Spinal cord (tissue), 10 donors: ENCODE measurements at places on chromosomes 2 and 18. TPM values are rescaled to one million over a fixed set of nuclear protein-coding genes. Genes with fewer than 3 reads are reported as not detected.

The TPGS2 gene
- total RNA-seq: 104 TPM

The SLC9A4 gene
- 0.06 TPM for total RNA-seq

- H3K4me1 ChIP-seq: no peaks in the 10 kb centered on the region
- DNase-seq: no peak
- H3K27ac ChIP-seq: no peak overlapping the region
These were observed 578.7 kb upstream of the NETO1 start for GRCh38 chr18:73446502-73446901.

The AOX1 gene
- total RNA-seq: 35.6 TPM

- no peaks in the 10 kb centered on the region for H3K4me1 ChIP-seq
- no peak overlapping the region for H3K27ac ChIP-seq
These were observed 733.7 kb upstream of the POU3F3 start for GRCh38 chr2:104120171-104120570.

The ZNF385B gene
- total RNA-seq: 4.4 TPM

DNA sequence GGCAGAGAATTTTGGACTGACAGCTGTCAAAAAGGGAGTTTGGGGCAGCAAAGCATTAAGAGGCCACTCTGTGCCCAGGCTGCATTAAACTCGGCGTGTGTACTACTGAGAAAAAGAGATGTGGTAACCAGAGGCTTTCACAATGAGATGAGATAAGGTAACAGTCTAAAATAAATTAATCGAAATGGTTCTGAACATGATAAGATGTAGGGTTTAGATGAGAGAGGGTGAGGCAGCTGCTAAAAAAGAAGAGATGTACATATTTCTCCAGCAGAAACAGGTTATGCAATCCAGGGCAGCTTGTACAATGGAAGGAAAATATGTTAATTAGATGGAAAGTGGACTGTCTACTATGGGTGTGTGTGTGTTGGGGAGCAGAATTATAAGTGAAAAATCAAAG lies 39.2 kb upstream of the ACTR3 start:
- no peaks in the 10 kb centered on the region for H3K4me1 ChIP-seq
- no peaks in the 10 kb centered on the region for H3K27me3 ChIP-seq
- no peak overlapping the region for H3K4me3 ChIP-seq
- H3K36me3 ChIP-seq: no peaks in the 10 kb centered on the region
- H3K27ac ChIP-seq: no peak overlapping the region
- DNase-seq: no peak

- H3K27ac ChIP-seq: no peak overlapping the region
- peak; percentile 56 for DNase-seq
- no peaks in the 10 kb centered on the region for H3K4me1 ChIP-seq
- H3K36me3 ChIP-seq: no peaks in the 10 kb centered on the region
- no peak overlapping the region for H3K4me3 ChIP-seq
These were observed 28.7 kb upstream of the RPRD1A start for GRCh38 chr18:36095936-36096519.

The RSAD2 gene
- 13.9 TPM for total RNA-seq

GRCh38 chr2:15954761-15955160 lies 14.4 kb downstream of the MYCN start:
- H3K27ac ChIP-seq: no peak overlapping the region
- DNase-seq: no peak
- H3K36me3 ChIP-seq: no peaks in the 10 kb centered on the region
- H3K4me1 ChIP-seq: no peaks in the 10 kb centered on the region

The SETBP1 gene
- total RNA-seq: 39.8 TPM

The ZBTB7C gene
- 7.6 TPM for total RNA-seq

DNA sequence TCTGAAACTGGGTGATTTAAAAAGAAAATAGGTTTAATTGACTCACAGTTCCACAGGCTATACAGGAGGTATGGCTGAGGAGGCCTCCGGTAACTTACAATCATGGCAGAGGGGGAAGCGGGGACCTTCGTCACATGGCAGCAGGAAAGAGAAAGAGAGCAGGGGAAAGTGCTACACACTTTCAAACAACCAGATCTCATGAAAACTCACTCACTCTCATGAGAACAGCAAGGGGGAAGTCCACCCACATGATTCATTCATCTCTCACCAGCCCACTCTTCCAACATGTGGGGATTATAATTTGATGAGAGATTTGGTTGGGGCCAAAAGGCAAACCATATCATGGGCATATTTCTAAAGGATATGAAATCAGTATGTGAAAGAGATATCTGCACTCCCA lies 12.0 kb upstream of the ARHGAP15 start:
- no peaks in the 10 kb centered on the region for H3K27me3 ChIP-seq
- no peak for DNase-seq
- H3K27ac ChIP-seq: no peak overlapping the region
- H3K4me3 ChIP-seq: no peak overlapping the region
- no peaks in the 10 kb centered on the region for H3K4me1 ChIP-seq
- no peaks in the 10 kb centered on the region for H3K36me3 ChIP-seq

- no peaks in the 10 kb centered on the region for H3K27me3 ChIP-seq
- no peaks in the 10 kb centered on the region for H3K36me3 ChIP-seq
- DNase-seq: no peak
- H3K4me3 ChIP-seq: peak overlapping the region; percentile 82
- H3K4me1 ChIP-seq: no peaks in the 10 kb centered on the region
These were observed 2.5 kb downstream of the ASXL3 start for GRCh38 chr18:33580546-33580945.

DNA sequence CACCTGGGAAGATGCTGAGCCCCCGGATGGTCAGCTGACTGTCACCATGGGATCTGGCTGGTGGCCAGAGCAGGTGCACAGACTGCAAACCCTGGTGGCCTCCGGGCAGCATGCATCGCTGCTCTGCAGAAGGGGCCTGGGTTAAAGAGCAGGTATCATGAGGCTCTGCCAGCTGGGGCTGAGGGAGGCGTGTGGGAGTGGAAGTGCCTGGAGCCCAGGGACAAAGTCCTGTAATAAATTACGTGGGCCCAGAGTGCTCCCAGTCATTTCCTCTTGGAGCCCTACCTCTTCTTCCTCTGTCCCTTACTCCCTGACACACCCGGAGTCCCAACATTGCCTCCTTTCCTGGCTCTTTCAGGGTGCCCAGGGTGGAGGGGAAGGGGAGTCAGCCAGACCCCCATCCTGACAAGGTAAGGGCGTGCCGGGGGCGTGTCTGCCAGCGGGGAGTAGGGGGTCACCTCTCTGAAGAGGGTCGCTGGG lies at the start of gene MYO7B:
MYO7B (plus strand) TSS at position 262 of the 480 bp plus-strand sequence. CDS start 24,040 bp downstream, outside the sequence.
- H3K36me3 ChIP-seq: no peaks in the 10 kb centered on the region
- DNase-seq: no peak
- peaks cover 4% of the 10 kb centered on the region for H3K27me3 ChIP-seq
- no peak within 1 kb of the TSS for H3K4me3 ChIP-seq
- H3K4me1 ChIP-seq: no peaks in the 10 kb centered on the region

DNA sequence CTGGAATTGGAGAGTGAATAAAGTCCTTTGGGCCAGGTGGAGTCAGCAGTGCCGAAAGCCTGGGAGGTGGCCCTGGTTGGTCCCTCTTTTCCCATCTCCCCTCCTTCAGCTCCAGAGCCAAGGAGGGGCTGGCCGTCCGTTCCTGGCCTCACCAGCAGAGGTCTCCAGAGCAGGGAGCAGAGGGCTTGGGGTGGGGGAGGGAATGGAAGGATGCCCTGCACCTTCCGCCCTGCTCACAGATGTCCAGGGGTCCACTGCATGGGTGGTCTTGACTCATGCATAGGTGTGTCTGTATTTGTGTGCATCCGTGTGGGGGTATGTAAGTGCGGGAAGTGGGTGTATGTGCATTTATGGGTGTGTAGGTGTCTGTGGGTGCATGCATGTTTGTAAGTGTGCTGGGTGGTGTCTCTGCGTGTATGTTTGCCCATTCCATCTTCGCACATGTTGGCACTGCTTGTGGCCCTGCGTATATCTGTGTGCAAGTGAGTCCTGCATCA lies 201.8 kb downstream of the ZFP36L2 start:
- peak overlapping the region; percentile 29 for H3K27ac ChIP-seq
- peaks cover 51% of the 10 kb centered on the region for H3K4me1 ChIP-seq
- no peaks in the 10 kb centered on the region for H3K27me3 ChIP-seq
- no peaks in the 10 kb centered on the region for H3K36me3 ChIP-seq
- H3K4me3 ChIP-seq: no peak overlapping the region
- no peak for DNase-seq

The SGPP2 gene
- 1.7 TPM for total RNA-seq
